ENCODE measurements at places on chromosomes 16 and 17.

DNA sequence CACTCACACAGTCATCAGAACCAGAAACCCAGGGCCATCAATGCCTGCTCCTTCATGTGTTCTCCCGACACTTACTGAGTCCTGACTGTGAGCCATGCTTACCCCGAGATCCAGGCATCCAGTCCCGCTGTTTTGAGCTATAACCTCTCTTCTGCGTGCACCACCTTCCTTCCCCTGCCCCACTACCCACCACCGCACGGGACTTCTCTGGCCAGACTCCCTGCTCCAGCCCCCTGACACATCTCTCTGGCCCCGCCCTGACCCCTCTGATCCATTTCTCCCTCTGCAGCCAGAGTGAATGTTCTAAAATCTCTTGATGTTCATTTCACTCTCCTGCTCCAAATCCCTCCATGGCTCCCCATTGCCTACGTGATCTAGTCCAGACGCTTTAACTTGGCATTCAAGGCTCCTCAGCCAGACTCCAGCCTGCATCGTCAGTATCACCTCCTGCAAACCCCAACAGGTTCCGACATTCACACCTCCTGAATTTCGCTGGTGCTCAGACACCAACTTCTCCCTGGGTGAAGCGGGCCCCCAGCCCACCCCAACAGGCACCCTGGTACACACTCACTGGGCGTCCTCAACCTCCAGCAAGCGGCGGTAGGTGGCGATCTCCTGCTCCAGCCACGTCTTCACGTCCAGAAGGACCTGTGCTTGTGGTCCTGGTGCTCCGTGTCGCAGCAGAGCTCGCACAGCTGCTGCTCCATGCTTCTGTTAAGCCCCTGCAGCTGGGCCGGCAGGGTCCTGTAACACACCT lies 3.1 kb upstream of the KRT17 start:
- no peak for DNase-seq
- H3K4me1 ChIP-seq: no peaks in the 10 kb centered on the region
- no peaks in the 10 kb centered on the region for H3K36me3 ChIP-seq

GRCh38 chr16:19712418-19713058 lies 5.5 kb downstream of the KNOP1 start:
- H3K4me3 ChIP-seq: no peak overlapping the region
- H3K36me3 ChIP-seq: peaks cover 82% of the 10 kb centered on the region
- no peak overlapping the region for H3K27ac ChIP-seq
- no peaks in the 10 kb centered on the region for H3K27me3 ChIP-seq
- DNase-seq: no peak

GRCh38 chr16:80507538-80507937 lies 33.3 kb upstream of the DYNLRB2 start:
- no peaks in the 10 kb centered on the region for H3K4me1 ChIP-seq
- H3K27me3 ChIP-seq: peaks cover 11% of the 10 kb centered on the region
- no peak for DNase-seq

DNA sequence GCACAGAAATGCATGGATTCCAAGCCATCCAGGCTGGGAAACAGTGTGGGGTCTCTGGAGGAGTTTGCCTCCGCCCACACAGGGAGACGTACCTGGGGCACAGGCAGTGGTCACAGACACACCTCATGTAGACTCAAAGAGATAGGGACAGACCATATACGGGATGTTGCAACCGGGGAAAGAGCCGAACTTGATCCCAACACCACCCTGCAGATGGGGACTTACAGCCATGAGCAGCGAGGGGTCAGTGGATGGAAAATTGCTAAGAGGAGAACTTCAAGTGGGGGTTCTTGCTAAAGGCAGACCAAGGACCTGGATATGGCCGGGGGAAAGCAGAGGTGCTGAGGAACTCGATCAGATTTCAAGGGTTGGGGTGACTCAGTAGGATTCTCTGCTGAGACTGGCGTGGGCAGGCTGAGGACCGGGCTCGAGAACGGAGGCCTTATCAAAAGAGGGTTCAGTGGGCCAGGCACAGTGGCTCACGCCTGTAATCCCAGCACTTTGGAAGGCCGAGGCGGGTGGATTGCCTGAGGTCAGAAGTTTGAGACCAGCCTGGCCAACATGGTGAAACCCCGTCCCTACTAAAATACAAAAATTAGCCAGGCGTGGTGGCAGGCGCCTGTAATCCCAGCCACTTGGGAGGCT lies 12.0 kb upstream of the DNAH17 start:
- DNase-seq: no peak
- H3K4me3 ChIP-seq: no peak overlapping the region
- no peaks in the 10 kb centered on the region for H3K36me3 ChIP-seq

DNA sequence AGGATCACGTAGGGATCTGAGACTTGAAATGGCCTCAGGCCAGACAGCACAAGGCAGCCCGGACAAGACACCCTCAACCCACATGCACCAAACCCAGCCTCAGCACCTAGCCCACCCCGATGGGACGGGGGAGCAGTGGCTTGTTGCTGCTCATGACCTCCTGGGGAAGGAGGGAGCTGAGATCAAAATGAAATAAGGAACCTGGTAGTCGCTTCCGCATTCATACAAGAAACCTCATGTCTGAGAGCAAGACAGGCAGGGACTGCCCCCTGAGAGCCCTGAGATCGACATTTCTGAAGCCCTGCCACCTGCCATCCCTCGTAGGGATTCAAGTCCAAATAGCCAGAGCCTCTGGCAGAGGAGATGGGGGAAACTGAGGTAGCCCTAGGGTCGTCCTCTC lies 5.7 kb upstream of the CEP131 start:
- H3K4me3 ChIP-seq: no peak overlapping the region
- peaks cover 47% of the 10 kb centered on the region for H3K36me3 ChIP-seq

DNA sequence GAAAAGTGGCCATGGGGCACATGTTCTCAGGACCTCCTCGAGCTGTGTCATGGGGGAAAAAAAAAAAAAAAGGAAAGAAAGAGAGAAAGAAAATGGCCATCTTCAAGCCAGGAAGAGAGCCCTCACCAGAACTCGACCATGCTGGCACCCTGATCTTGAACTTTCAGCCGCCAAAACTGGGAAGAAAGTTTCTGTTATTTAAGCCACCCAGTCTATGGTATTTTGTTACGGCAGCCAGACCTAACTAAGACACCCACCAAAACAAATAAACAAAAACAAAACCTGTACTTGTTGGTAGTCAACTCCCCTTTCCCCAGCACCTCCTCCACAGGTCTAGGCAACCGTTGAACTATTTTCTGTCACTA lies 26.1 kb upstream of the SLC13A2 start:
- no peak overlapping the region for H3K4me3 ChIP-seq
- H3K36me3 ChIP-seq: no peaks in the 10 kb centered on the region
- H3K4me1 ChIP-seq: no peaks in the 10 kb centered on the region
- H3K27me3 ChIP-seq: no peaks in the 10 kb centered on the region
- no peak for DNase-seq

DNA sequence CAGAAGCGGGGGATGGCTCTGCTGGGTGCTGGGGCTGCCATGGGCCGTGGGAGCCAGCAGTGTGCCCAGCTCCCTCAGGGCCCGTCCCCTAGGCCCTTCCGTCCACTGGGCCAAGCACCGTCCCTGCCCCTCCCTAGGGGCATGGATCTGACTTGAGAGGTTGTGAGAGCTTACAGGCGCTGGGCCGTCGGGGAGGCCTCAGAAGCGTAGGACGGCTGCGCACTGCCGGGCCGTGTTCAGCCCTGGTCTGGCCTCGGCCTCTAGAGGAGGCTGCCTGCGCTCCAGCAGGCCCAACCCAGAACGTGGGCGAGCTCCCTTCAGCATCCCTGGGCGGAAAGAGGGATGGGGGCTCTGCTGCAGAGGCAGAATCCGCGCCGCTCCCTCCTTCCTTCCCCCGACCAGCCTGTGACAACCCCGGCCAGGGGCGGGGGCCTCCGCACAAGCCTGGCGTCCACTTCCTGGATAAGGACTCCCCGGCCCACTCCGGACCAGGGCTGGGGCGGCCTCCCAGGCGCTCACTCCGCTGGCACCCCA lies 685 bp upstream of the MPG start:
- H3K4me1 ChIP-seq: peaks cover 39% of the 10 kb centered on the region
- H3K36me3 ChIP-seq: peaks cover 13% of the 10 kb centered on the region
- no peaks in the 10 kb centered on the region for H3K27me3 ChIP-seq
- peak overlapping the region; percentile 64 for H3K27ac ChIP-seq

GRCh38 chr16:69720822-69721430 lies 5.4 kb downstream of the NQO1 start:
- H3K27me3 ChIP-seq: no peaks in the 10 kb centered on the region
- no peak for DNase-seq
- no peak overlapping the region for H3K27ac ChIP-seq
- H3K36me3 ChIP-seq: no peaks in the 10 kb centered on the region

DNA sequence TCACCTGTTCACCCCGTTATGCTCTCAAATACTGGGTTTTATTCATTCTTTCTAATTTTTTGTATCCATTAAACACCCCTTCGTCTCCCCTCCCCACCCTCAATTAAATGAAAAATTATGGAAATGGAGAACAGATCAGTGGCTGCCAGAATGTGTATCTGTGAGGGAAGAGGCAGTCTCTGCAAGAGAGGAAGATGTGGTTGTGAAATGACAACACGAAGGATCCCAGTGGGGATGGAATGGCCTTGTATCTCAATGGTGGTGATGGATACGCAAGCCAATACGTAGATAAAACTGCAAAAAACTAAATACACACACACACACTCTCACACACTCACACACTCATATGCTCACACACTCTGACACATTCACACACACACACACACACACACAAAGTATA lies 570.7 kb downstream of the CDH13 start:
- H3K4me3 ChIP-seq: no peak overlapping the region
- DNase-seq: no peak
- no peaks in the 10 kb centered on the region for H3K36me3 ChIP-seq
- H3K27ac ChIP-seq: no peak overlapping the region
- no peaks in the 10 kb centered on the region for H3K4me1 ChIP-seq

DNA sequence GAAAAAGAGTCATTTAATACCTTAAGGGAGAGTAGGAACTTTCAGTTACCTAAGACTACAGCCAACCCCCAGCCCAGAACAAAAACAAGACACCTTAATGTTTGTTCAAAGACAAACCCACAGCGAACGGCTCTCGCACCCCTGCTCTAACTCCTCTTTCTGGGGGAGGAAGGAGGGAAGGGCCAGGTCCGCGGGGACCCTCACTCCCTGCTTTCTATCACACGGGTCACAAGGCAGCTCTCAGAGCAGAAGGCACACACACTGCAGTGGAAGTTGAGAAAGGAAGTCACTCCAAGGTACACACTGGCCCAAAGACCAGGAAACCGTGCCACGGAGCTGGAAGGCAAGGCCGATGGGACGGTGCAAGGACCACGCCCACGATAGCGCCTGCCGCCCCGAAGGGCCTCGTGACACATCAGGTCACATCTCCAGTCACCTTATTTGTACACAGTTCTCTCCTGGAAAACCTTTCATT lies 10.0 kb downstream of the LITAFD start:
- H3K36me3 ChIP-seq: peaks cover 87% of the 10 kb centered on the region
- H3K27ac ChIP-seq: no peak overlapping the region
- no peak for DNase-seq
- H3K27me3 ChIP-seq: no peaks in the 10 kb centered on the region
- no peaks in the 10 kb centered on the region for H3K4me1 ChIP-seq

GRCh38 chr17:61806936-61807335 lies 56.4 kb downstream of the BRIP1 start:
- H3K4me1 ChIP-seq: no peaks in the 10 kb centered on the region
- no peak overlapping the region for H3K27ac ChIP-seq
- H3K4me3 ChIP-seq: no peak overlapping the region
- H3K27me3 ChIP-seq: no peaks in the 10 kb centered on the region
- no peak for DNase-seq
- peaks cover 52% of the 10 kb centered on the region for H3K36me3 ChIP-seq

GRCh38 chr16:1527836-1528811 lies 5.3 kb upstream of the TMEM204 start:
- no peaks in the 10 kb centered on the region for H3K36me3 ChIP-seq
- DNase-seq: no peak
- H3K27me3 ChIP-seq: no peaks in the 10 kb centered on the region
- H3K27ac ChIP-seq: no peak overlapping the region
- no peak overlapping the region for H3K4me3 ChIP-seq

DNA sequence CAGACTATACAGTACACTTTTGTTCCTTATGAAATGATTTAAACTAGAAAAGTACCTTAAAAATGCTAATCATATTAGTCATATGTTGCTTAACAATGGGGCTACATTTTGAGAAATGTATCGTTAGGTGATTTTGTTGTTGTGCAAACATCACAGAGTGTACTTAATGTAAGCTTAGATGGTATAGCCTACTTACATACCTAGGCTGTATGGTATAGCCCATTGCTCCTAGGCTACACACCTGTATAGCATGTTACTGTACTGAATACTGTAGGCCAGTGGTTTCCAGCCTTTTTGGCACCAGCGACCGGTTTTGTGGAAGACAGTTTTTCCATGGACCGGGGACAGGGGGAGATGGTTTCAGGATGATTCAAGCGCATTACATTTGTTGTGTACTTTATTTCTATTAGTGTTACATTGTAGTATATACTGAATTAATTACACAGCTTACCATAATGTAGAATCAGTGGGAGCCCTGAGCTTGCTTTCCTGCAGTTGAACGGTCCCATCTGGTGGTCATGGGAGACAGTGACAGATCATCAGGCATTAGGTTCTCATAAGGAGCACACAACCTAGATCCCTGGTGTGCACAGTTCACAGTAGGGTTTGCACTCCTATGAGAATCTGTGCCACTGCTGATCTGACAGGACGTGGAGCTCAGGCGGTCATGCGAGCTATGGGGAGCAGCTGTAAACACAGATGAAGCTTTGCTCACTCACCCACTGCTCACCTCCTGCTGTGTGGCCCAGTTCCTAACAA lies 35.0 kb upstream of the MRC2 start:
- H3K4me1 ChIP-seq: no peaks in the 10 kb centered on the region
- no peaks in the 10 kb centered on the region for H3K27me3 ChIP-seq
- no peak overlapping the region for H3K27ac ChIP-seq
- H3K4me3 ChIP-seq: no peak overlapping the region

GRCh38 chr16:27259710-27260109 lies 8.9 kb downstream of the NSMCE1 start:
- H3K27me3 ChIP-seq: no peaks in the 10 kb centered on the region
- 0 out of 2 replicates have a peak overlapping the region, but pooled peaks have one; percentile 17 for H3K27ac ChIP-seq
- no peak for DNase-seq
- no peaks in the 10 kb centered on the region for H3K4me1 ChIP-seq
- H3K36me3 ChIP-seq: peaks cover 34% of the 10 kb centered on the region

DNA sequence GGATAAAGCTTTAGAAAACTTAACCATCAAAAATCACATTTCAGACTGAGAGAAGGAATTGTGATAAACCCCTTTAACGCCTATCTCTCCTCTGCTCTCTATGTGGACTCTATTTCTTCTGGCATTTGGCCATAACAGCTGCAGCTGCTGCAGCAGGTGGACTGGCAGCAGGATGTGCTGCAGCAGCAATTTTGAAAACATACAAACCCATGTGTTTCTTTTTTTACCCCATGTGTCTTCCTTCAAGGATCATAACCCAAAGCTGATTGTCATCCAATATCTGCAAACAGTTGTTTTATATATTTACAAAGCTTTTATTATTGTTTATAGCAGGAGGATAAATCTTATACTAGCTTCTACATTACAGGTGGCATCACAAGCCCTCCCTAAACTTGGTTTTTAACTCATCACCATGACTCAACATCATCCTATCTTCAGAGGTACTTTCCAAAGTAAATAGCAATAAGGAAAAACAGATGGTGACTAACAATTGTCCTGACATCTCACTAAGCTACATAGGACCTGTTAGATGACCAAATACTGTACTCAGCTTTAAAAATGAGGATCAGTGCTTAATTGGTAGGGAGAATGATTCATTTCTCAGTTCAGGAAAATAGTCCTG lies 14.5 kb upstream of the KRTAP9-2 start:
- H3K4me3 ChIP-seq: no peak overlapping the region
- peaks cover 8% of the 10 kb centered on the region for H3K27me3 ChIP-seq
- DNase-seq: no peak
- H3K36me3 ChIP-seq: no peaks in the 10 kb centered on the region
- no peak overlapping the region for H3K27ac ChIP-seq

Data from DND-41 (cell line).